NCI-H1930 (cell line): ENCODE measurements at places on chromosomes 7 and 10.

GRCh38 chr10:96687317-96688012, 32.8 kb downstream of the PIK3AP1 start:
- no peak for DNase-seq

DNA sequence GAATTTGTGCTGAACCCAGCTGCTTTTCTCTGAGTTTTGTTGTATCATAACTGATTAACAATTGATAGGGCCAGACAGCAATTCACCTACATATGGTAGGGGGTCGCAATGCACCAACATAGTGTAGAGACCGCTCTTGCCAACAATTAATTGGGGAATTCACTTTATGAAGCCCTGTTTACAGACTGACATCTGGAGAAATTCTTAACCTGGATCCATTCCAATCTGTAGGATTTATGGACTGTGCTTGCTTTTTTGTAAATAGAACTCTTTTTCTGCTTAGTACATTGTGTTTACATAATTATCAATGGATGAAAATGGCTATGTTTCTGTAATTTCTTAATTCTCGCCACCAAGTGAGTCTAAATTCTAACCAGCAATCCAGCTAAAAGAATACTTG, 311.7 kb upstream of the BMPER start:
- no peak for DNase-seq

DNA sequence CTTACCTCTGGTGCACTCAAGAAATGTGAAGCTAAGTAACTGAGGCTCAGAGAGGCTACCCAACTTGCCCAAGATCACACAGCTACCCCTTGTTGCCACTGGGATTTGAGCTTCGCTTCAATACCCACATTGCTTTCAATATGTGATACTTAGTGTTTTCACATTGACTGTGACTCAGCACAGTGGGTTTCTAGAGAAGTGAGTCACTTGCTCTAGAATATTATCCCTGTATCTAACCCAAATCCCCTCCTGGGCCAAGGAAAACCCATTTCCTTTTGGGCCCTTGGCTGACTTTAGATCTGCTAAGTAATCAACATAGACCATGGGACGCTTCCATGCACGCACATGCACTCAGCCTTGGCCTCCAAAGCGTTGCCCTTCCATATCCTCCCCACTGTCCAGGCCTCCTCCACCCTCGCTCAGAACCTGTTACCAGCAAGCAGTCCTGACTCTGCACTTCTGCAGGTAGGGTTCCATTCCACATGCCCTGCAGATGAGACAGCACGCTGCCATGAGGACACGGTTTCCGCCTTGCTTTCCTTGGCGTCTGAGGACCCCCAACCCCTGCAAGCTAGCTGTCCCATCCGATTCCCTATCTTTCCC, 87.7 kb upstream of the CHST15 start:
- DNase-seq, result no peak

DNA sequence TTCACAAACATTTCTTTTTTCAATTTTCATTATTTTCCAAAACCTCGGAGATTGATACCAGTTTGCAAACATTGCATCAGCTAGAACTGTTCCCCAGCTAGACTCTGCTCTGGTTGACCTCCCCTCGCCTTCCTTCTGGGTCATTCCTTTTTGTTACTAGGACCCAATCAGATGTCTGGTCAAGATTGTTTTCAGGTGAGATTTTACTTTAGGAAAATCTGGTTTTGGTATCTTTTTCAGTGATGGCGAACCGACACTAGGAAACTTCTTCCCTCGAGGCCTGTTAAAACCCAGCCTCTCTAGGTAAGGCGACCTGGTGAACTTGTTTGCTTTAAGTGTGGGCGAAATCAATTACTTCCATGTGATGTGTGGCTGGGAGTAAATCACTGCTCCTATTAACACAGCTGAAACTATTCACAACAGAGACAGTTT, 8.4 kb downstream of the PROSER2 start:
- DNase-seq, result no peak

DNA sequence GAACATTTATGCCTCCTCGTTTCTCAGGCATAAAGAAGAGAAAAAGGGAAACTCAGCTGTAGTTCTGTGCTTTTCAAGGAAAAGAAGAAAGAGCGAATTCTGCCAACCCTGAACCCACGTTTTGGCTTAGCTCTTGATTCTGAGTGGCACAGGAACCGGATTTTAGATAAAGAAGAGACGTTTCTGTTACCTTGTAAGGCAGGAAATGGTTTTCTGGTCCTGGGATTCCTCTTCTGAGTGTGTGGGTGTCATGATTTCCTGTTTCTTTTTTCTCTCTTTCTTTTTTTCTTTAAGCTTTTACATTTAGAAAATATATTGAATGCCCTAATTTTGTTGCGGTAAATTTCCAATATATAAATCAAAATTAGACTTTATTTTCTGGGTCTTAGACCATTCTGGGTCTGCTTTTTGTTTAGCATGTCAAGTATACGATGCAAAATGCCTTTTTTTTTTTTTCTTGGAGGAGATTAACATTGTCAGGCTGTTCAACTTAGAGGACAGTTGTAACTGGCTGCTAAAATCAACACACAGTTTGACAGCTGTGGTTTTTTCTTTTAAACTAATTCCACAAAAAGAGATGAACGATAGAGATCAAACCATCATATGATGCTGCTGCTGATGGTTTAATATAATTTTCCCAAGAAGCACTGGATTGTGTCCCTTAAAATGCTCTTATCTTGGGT, 190.8 kb downstream of the GATA3 start:
- no peak for DNase-seq

DNA sequence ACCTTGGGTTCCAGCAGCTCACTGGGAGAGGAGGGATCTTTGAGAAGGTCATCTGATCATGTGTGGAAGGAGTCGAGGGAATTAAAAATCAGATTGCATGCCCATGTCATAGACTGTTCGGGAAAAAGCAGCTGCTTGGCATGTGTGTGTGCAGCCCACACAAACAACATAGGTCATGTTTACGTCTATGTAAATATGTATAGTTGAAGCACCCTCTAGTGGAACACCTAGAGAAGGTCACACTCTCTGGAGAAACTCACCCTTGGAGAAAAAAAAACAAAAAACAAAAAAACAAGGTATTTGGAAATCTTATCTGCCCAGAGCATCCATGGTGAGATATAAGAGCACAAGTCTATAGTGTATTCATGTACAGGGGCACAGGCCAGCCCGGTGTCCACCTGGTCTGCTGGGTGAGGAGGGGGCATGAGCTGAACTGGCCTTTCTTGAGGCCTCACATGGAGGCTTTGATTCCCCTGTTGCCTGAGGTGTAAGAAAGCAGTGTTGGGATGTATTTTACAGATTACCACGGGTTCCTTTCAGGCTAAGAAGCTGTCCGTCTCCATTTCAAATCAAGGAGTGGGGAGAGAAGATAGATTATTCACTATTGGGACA, 98.0 kb downstream of the NPY start:
- DNase-seq, result no peak

GRCh38 chr10:30057894-30058556, 1.4 kb downstream of the JCAD start:
- DNase-seq, result no peak

DNA sequence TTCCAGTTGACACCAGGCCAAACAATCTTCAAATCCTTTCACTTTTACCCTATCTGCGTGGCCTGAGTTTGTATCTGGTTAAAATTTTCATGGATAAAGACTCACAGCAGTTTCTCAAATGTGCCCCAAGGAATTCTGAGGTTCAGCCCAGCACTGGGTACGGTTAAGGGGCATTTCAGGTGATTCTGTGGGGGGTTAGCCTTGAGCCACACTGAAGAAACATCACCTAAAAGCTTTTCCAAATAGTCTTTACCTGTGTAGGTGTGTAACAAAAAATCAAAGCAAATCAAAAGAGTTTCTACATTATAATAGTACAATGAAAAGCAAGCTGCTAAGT, 83.8 kb upstream of the DNAJC1 start:
- DNase-seq, result no peak

DNA sequence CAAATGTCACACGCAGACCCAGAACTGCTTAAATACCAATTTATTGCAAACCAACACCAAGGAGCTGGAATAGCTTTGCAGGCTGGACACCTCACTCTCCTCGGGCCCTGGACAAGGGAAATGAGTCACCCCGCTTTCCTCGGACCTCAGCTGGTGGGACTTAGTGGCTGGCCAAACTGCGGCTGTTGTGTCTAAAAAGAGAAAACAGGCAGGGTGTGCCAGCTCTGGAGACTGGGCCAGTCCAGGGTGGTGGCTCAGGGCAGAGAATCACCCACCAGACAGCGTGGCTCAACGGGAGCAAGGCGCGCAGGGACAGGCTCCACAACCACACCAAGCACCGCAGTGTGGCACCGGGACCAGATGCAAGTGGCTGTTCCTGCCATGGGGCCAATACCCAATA, 58.2 kb upstream of the CAMK2B start:
- DNase-seq, result no peak

GRCh38 chr10:33773253-33773573, 438.7 kb upstream of the NRP1 start:
- no peak for DNase-seq

DNA sequence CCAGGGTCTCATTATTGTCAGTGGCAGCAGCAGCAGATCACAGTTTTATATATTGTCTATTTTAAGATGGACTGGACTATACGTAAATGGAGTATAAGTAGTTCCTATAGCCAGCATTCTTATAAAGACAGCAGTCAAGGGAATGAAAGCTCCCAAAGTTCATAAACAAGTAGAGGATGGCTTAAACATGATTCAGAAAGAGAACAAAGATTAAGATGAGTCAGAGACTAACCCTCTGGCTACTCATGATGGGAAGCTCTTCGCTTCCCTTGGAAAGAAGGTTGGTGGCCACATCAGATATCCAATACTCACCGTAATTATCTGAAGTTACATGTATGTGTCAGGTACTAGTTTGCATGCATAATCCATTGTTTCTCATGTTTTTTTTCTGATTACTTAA, 277.0 kb downstream of the INHBA start:
- no peak for DNase-seq

- DNase-seq, result no peak
Measured at GRCh38 chr7:114972567-114972966, 50.7 kb downstream of the MDFIC start.

DNA sequence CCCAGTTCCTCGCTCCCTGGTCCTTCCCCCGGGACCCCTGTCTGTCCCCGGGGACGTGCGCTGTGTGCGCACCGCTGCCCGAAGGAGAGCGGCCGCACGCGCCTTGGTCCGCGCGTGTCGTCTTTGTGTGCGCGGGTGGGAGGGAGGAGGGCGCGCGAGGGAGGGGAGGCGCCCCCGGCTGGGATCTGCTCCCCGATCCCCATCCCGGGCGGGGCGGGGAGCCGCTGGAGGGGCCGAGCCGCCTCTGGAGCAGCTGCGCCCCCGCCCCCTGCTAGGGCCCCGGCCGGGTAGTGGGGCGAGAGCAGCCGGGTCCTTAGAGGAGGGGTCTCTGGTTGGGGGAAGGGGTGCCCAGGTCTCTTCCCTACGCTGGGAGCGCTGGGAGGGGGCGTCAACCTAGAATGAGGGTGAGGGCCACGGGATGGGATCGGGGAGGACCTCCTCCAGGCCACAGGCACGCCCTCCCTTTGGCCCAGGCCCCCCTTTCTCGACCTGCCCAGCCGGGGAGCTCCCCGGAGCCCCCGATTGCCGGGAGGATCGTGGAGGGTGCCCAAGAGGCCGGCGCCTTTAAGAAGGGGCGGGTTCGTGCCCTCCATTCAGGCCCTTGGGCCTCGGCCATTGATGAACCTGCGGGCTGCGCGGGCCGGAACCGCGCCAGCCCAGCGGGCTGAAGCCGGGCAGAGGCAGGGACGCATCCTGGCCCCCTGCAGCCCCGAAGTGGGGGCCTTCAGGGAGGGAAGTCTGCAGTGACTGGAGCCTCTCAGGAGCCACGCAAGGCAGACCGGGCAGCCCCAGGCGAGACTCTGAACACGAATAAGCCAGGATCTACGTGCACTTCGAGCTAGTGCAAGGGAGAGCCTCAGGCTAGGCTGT, 678 bp downstream of the SH2B2 start:
- no peak for DNase-seq

- no peak for DNase-seq
Measured at GRCh38 chr10:128007056-128007455, 100.2 kb downstream of the PTPRE start.

DNA sequence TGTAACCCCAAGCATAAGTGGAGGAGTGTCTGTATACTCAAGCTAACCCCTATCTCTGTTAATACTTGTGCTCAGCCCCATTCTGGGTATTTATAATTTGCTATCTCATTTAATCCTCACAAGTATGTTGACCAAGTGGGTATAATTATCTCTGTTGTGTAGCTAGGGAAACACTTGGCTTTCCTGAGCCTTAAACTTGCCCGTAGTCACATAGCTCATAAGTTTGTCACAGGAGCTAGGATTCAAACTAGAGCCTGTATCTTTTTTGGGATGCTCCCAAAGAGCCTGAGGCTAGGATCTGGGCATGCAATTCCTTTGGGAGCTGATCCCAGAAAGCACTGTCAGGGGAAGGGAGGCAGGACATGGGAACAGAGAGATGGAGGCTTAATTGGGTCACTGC, 377.4 kb downstream of the GALNT17 start:
- no peak for DNase-seq

DNA sequence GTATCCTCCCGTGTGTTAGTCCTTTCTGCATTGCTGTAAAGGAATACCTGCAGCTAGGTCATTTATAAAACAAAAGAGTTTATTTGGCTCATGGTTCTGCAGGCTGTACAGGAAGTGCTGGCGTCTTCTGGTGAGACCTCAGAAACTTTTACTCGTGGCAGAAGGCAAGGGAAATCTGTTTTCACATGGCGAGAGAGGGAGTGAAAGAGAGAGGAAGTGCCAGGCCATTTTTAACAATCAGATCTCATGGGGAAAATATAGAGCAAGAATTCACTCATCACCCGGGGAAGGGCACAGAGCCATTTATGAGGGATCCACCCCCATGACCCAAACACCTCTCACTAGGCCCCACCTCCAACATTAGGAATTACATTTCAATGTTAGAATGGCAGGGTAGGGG, 952.2 kb downstream of the CNTNAP2 start:
- DNase-seq, result no peak

GRCh38 chr10:7279303-7279702, 131.5 kb downstream of the SFMBT2 start:
- no peak for DNase-seq

- DNase-seq, result no peak
Measured at GRCh38 chr7:67407392-67408071, 410.9 kb downstream of the TYW1 start.

GRCh38 chr10:133050371-133050770, 37.4 kb upstream of the ADGRA1 start:
- DNase-seq, result no peak

DNA sequence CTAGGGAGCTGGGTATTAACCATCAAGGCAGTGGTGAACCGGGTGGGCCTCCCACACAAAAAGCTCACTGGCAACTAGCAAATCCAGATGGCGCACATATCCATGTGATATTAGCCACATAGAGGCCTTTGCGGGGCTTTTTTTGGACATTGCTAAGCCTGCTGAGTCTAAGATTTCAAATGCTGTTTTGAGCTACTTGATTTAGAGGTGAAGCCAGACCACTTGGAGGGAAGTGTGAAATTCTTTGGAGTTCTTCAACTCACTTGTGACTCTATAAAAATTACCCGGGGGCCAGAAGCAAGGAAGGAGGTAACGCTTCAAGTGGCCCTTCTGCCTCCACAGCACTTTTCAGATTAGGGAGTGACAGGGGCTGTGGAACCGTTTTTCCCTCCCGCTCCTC, 619.8 kb upstream of the GALNT17 start:
- no peak for DNase-seq
